ENCODE measurements at places on chromosomes 12 and 14. TPM values are rescaled to one million over a fixed set of nuclear protein-coding genes. Genes with fewer than 3 reads are reported as not detected.
A peak's percentile ranks its signal among the peaks of the same experiment; 100 is the strongest.

- H3K27ac ChIP-seq: peak overlapping the region; percentile 90
- H3K36me3 ChIP-seq: peaks cover under 1% of the 10 kb centered on the region
- H3K27me3 ChIP-seq: no peaks in the 10 kb centered on the region
- peak overlapping the region; percentile 86 for H3K4me3 ChIP-seq
Observed at GRCh38 chr14:56580221-56580711, 668 bp downstream of the TMEM260 start.

Gene COX8C
- polyA plus RNA-seq: not detected

- no peak overlapping the region for H3K27ac ChIP-seq
- no peak overlapping the region for H3K4me3 ChIP-seq
- H3K36me3 ChIP-seq: no peaks in the 10 kb centered on the region
- no peaks in the 10 kb centered on the region for H3K4me1 ChIP-seq
Observed at GRCh38 chr14:49553892-49554291, 32.3 kb downstream of the RPS29 start.

Gene SYNJ2BP
- polyA plus RNA-seq: 11.9 TPM

Gene CD69
- polyA plus RNA-seq: 222 TPM

GRCh38 chr12:77133566-77133965 lies 68.2 kb upstream of the E2F7 start:
- peak; percentile 13 for DNase-seq
- H3K4me3 ChIP-seq: no peak overlapping the region
- H3K27me3 ChIP-seq: no peaks in the 10 kb centered on the region
- H3K27ac ChIP-seq: no peak overlapping the region
- H3K36me3 ChIP-seq: no peaks in the 10 kb centered on the region

GRCh38 chr12:50222275-50222783 lies 55.2 kb upstream of the CERS5 start:
- H3K36me3 ChIP-seq: no peaks in the 10 kb centered on the region
- no peaks in the 10 kb centered on the region for H3K27me3 ChIP-seq
- peak overlapping the region; percentile 88 for H3K27ac ChIP-seq
- H3K4me3 ChIP-seq: peak overlapping the region; percentile 50
- no peak for DNase-seq

- no peaks in the 10 kb centered on the region for H3K27me3 ChIP-seq
- H3K36me3 ChIP-seq: no peaks in the 10 kb centered on the region
- peak overlapping the region; percentile 55 for H3K27ac ChIP-seq
- no peak overlapping the region for H3K4me3 ChIP-seq
- H3K4me1 ChIP-seq: peaks cover 20% of the 10 kb centered on the region
- DNase-seq: no peak
Observed at GRCh38 chr12:117134059-117134458, 34.8 kb upstream of the TESC start.

GRCh38 chr12:88865537-88865936 lies 285.3 kb upstream of the KITLG start:
- no peaks in the 10 kb centered on the region for H3K4me1 ChIP-seq
- no peak overlapping the region for H3K27ac ChIP-seq
- DNase-seq: no peak
- no peaks in the 10 kb centered on the region for H3K36me3 ChIP-seq
- no peak overlapping the region for H3K4me3 ChIP-seq

- H3K4me3 ChIP-seq: no peak overlapping the region
- H3K27ac ChIP-seq: no peak overlapping the region
- H3K4me1 ChIP-seq: no peaks in the 10 kb centered on the region
- no peak for DNase-seq
Observed at GRCh38 chr12:107522692-107523477, 162.7 kb upstream of the PWP1 start.

Gene TESPA1
- polyA plus RNA-seq: 24.0 TPM

GRCh38 chr12:32395026-32395425 lies 4.3 kb upstream of the FGD4 start:
- no peak for DNase-seq
- no peak overlapping the region for H3K4me3 ChIP-seq
- peaks cover 3% of the 10 kb centered on the region for H3K4me1 ChIP-seq
- no peak overlapping the region for H3K27ac ChIP-seq
- H3K27me3 ChIP-seq: peaks cover 32% of the 10 kb centered on the region

GRCh38 chr12:64618953-64619590 lies 8.8 kb downstream of the RASSF3 start:
- H3K4me3 ChIP-seq: no peak overlapping the region
- no peaks in the 10 kb centered on the region for H3K36me3 ChIP-seq
- H3K27ac ChIP-seq: no peak overlapping the region
- no peaks in the 10 kb centered on the region for H3K4me1 ChIP-seq
- H3K27me3 ChIP-seq: no peaks in the 10 kb centered on the region

- H3K4me3 ChIP-seq: no peak overlapping the region
- H3K27me3 ChIP-seq: no peaks in the 10 kb centered on the region
- no peaks in the 10 kb centered on the region for H3K4me1 ChIP-seq
Observed at GRCh38 chr12:43008953-43009845, 419.7 kb upstream of the PRICKLE1 start.

GRCh38 chr14:61065656-61066055 lies 84.6 kb downstream of the SLC38A6 start:
- no peaks in the 10 kb centered on the region for H3K4me1 ChIP-seq
- no peak for DNase-seq
- H3K4me3 ChIP-seq: no peak overlapping the region
- no peak overlapping the region for H3K27ac ChIP-seq

- H3K27ac ChIP-seq: no peak overlapping the region
- H3K4me1 ChIP-seq: no peaks in the 10 kb centered on the region
- H3K27me3 ChIP-seq: no peaks in the 10 kb centered on the region
- H3K36me3 ChIP-seq: no peaks in the 10 kb centered on the region
- no peak for DNase-seq
- no peak overlapping the region for H3K4me3 ChIP-seq
Observed at GRCh38 chr12:113408756-113409298, 5.1 kb upstream of the SDS start.

- H3K4me3 ChIP-seq: no peak overlapping the region
- H3K27ac ChIP-seq: no peak overlapping the region
- no peaks in the 10 kb centered on the region for H3K36me3 ChIP-seq
- no peaks in the 10 kb centered on the region for H3K4me1 ChIP-seq
Observed at GRCh38 chr12:63020269-63020668, 85.3 kb upstream of the PPM1H start.

Gene ZDHHC22
- 0.05 TPM for polyA plus RNA-seq

DNA sequence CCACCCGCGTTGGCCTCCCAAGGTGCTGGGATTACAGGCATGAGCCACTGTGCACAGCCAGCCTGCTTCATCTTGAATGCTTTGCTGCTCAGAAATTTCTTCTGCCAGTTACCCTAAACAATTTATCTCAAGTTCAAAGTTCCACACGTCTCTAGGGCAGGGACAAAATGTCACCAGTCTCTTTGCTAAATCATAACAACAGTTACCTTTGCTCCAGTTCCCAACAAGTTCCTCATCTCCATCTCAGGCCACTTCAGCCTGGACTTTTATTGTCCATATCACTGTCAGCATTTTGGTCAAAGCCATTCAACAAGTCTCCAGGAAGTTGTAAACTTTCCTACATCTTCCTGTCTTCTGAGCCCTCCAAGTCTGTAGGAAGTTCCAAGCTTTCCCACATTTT lies 159.5 kb upstream of the DYRK2 start:
- H3K4me1 ChIP-seq: peaks cover 14% of the 10 kb centered on the region
- H3K27me3 ChIP-seq: no peaks in the 10 kb centered on the region
- H3K27ac ChIP-seq: no peak overlapping the region
- no peak overlapping the region for H3K4me3 ChIP-seq
- no peaks in the 10 kb centered on the region for H3K36me3 ChIP-seq
- no peak for DNase-seq

Gene TAS2R10
- polyA plus RNA-seq: 0.21 TPM

DNA sequence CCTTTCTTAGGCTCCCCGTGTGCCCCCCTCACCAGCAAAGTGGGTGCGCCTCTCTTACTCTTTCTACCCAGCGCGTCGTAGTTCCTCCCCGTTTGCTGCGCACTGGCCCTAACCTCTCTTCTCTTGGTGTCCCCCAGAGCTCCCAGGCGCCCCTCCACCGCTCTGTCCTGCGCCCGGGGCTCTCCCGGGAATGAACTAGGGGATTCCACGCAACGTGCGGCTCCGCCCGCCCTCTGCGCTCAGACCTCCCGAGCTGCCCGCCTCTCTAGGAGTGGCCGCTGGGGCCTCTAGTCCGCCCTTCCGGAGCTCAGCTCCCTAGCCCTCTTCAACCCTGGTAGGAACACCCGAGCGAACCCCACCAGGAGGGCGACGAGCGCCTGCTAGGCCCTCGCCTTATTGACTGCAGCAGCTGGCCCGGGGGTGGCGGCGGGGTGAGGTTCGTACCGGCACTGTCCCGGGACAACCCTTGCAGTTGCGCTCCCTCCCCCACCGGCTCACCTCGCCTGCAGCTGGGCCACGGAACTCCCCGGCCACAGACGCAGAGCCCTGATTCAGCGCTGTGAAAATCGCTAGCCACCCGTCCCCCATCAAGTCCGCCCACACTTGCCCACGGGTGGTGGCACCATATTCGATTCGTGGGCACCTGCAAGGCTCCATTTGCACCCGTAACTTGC lies 1.3 kb downstream of the TMEM233 start:
- H3K4me1 ChIP-seq: no peaks in the 10 kb centered on the region
- no peaks in the 10 kb centered on the region for H3K36me3 ChIP-seq
- H3K4me3 ChIP-seq: peak overlapping the region; percentile 5
- no peak for DNase-seq
- H3K27me3 ChIP-seq: peaks cover 32% of the 10 kb centered on the region

Gene KRT82
- polyA plus RNA-seq: 0.34 TPM

DNA sequence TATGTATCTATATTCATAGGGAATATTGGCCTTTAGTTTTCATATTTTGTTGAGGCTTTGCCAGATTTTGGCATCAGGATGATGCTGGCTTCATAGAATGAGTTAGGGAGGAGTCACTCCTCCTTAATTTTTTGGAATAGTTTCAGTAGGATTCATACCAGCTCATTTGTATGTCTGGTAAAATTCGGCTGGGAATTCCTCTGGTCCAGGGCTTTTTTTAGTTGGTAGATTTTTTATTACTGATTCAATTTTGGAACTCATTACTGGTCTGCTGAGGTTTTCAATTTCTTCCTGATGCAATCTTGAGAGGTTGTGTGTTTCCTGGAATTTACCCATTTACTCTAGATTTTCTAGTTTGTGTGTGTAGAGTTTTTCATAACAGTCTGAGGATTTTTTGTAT lies 175.2 kb downstream of the EPS8 start:
- H3K27ac ChIP-seq: no peak overlapping the region
- H3K4me1 ChIP-seq: no peaks in the 10 kb centered on the region
- H3K27me3 ChIP-seq: no peaks in the 10 kb centered on the region
- no peak for DNase-seq

GRCh38 chr14:67776653-67777322 lies 39.6 kb downstream of the ZFYVE26 start:
- H3K36me3 ChIP-seq: peaks cover 71% of the 10 kb centered on the region
- H3K4me1 ChIP-seq: no peaks in the 10 kb centered on the region
- no peak overlapping the region for H3K4me3 ChIP-seq
- no peaks in the 10 kb centered on the region for H3K27me3 ChIP-seq

DNA sequence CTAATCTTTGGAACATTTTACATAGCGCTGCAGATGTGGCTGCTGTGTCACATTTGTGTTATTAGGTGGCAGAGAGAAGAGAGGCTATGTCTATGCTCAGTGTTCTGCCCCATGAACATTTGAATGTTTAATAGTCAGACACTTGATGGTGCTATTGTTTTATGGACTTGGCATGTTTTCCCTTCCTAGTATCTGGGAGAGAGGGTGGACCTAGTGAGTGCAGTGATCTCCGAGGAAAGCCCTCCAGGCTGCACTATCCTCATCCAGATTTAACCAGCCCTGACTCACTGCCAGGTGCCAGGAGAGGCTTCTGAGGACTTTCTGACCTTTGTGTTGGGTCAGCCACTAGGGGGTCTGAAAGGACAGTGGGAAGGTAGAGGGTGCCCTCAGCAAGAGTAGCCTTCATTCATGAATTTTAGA lies 24.3 kb downstream of the ZFC3H1 start:
- H3K4me3 ChIP-seq: no peak overlapping the region
- no peaks in the 10 kb centered on the region for H3K27me3 ChIP-seq
- H3K27ac ChIP-seq: no peak overlapping the region
- H3K36me3 ChIP-seq: peaks cover 71% of the 10 kb centered on the region
- no peaks in the 10 kb centered on the region for H3K4me1 ChIP-seq
- no peak for DNase-seq

Gene TRIAP1
- polyA plus RNA-seq: 50.3 TPM

DNA sequence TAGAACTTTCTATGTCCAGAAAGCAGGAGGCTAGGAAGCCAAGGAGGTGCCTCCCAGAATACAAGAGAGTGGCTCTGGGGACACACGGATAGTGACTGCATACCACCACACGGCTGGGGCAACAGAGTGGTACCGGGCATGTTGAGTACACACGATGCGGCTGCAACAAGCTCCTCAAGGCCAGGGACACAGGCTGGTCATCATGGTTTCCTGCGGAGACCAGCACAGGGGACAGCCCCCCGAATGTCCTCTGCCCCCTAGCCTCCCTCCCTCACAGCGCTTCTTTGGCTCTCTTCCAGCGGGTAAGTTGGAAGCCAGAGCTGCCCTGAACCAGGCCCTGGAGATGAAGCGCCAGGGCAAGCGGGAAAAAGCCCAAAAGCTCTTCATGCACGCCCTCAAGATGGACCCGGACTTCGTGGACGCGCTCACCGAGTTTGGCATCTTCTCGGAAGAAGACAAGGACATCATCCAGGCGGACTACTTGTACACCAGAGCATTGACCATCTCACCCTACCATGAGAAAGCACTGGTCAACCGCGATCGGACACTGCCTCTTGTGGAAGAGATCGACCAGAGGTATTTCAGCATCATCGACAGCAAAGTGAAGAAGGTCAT lies 3.1 kb downstream of the FICD start:
- peaks cover 55% of the 10 kb centered on the region for H3K36me3 ChIP-seq
- no peak overlapping the region for H3K27ac ChIP-seq
- no peak overlapping the region for H3K4me3 ChIP-seq
- H3K27me3 ChIP-seq: no peaks in the 10 kb centered on the region
- no peak for DNase-seq
- H3K4me1 ChIP-seq: peaks cover 8% of the 10 kb centered on the region

Data from thymus (tissue), 14 donors.